CMK (cell line): ENCODE measurements at places on chromosomes 12 and 14.

DNA sequence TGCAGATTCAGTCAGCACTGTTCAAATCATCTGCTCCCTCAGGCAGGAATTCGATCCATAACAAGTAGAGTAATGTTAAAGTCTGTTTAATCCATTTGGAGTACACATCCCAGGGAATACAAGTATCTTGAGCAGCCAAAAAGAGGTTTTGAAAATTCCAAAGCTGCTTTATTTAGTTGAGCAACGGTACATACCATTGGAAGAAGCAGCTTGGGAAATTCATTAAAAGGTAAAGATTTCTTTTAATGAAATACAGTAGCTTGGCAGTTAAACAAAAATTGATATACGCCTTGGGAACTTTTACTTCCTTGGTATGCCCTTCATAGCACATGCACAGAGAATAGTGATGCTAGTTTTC is 153.8 kb downstream of the LRIG3 start:
- DNase-seq, result no peak

- DNase-seq, result no peak
Observed at GRCh38 chr14:77116172-77116817, 18.2 kb downstream of the CIPC start.

GRCh38 chr12:14373217-14373616 is 7.7 kb downstream of the ATF7IP start:
- no peak for DNase-seq

- DNase-seq, result no peak
Observed at GRCh38 chr12:386651-387050, 2.5 kb downstream of the KDM5A start.

DNA sequence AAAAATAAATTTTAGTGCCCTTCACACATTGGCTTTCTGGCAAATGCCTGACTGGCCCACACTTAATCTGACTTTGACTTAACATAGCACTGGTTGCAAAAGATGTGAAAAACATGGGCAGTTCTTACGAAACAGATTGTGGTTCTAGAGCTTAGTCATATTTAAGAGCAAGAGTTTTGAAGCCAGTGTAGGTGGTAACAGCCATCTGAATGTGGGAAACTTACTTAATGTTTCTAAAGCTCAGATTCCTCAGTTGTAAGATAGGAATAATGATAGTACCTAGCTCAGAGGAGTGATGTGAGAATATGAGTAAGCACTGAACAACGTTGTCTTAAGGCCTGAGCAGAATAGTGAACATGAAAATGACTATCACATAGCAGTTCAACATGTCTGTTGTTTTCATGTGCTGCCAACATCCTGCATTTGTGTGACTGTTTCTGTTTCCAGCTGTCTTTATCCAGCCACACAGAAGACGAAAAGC is 262.7 kb downstream of the SYT1 start:
- DNase-seq, result no peak

DNA sequence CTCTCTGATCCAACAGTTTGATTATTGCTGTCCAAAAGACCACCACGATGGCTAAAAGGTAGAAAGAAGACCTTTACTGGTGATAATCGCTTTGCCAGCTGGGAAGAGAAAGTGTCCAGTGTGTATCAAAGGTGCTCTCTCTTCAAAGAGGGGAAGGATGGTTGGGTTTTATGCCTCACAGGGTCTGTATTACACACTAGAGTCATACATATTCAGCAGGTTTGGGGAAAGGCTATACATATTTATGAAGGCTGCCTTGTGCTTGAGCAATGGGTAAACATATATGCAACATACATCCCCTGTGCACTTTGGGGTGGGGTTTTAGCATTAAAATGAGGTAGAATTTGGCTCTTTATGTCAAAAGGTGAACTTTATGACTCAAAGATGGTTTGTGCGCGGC is 18.2 kb downstream of the GPRC5D start:
- no peak for DNase-seq
